Fibroblast of the aortic adventitia (primary cell): ENCODE measurements at places on chromosomes 12 and 14.

GRCh38 chr14:44961554-44962333 lies at the start of the genes KLHL28 and TOGARAM1:
Gene KLHL28 (minus strand): TSS chr14:44961947. CDS start chr14:44945928, 16,019 bp downstream.
Gene TOGARAM1 (plus strand): TSS chr14:44962190. CDS start chr14:44962422, 232 bp downstream.
- peak; percentile 100 for DNase-seq

DNA sequence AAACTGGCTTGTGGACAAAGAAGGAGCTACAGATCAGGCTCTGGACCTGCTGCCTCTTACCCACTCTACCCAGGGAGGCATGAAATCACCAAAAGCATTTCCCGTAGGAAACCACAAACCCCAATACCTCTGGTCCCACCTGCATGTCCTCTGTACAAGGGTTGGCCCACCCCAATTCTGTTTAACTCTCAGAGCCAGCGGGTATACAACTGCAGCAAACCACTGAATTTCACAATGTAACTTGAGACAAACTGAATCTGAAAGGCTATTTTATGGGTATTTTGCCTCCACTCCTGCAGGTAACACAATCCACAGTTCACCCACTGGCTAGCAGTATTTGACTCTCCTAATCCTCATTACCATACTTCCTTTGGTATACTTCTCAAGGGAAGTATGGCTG lies 16.5 kb downstream of the SIX1 start:
- DNase-seq: no peak

DNA sequence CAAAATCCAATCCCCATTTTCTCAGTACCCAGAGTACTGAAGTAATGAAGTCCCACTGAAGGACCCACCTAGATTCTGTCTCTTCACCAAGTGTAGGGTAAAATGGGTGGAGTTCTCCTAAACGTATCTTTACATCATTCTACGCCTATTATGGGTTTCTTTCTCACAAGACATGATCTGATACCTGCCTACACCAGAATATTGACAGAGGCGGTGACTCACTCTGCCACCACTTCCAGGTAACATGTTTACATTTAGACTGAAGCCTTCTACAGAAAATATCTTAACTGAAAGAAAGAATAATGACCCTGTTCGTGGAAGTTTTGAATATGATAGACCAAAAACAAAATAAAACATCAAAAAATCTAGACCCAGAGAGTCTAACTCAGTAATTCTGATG lies 89.8 kb downstream of the BTG1 start:
- DNase-seq: no peak

- DNase-seq: no peak
Observed at GRCh38 chr14:33799705-33800570, 150.9 kb downstream of the EGLN3 start.

GRCh38 chr12:52200086-52200780 lies 8.4 kb upstream of the KRT80 start:
- no peak for DNase-seq

DNA sequence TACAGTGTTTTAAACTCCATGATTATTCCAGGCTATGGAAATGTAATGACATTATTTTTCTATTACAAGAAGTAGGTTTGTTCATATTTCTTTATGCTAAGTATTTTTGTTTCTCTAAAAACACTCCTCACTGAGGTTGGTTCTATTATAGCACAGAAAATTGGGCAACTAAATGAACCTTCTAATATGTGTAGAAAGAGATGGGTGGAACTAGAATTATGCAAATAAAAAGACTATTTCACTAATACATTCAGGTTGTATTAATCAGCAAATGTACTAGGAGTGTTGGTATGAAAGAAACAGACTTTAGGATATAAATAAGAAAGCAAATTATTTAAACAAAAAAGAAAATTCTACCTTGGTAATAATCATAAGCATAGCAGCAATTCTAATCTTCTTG lies 4.9 kb downstream of the OR6C2 start:
- DNase-seq: no peak

DNA sequence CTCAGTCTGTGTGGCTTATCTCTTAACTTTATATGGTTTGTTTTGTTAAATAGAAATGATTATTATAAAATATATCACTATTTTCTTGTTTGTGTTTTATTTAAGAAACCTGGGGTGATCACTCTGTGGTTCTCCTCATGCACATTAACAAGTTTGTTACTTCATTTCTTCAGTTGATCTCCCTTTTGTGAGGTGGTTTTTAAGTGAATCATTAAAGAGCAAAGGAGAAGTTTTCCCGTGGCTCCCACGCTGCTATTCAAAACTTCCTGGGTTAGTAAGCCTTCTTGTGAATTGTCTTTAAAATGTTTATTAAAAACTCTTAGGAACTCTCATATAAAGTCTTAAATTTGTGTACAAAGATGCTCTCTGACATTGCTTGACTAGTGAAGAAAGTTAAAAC lies 11.8 kb downstream of the ADIPOR2 start:
- DNase-seq: no peak

GRCh38 chr12:58608711-58609110 lies 311.6 kb downstream of the LRIG3 start:
- peak; percentile 51 for DNase-seq

DNA sequence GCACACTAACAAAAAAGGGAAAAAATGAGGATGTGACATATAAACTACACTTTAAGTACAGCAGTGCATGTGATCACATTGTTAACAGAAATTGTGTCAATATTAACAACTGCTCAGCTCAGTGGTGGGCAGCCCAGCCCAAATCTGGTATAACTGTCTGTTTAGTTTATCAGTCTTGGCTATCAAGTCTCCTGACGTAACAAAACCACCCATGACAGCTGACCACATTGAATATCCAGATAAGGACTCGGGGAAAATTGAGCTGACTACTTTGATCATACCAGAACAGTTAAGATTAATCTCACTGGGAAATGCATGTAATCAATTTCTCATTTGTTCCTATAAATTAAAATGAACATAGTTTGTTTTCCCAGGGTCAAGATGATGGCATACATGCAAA lies 396.6 kb downstream of the SNAPC1 start:
- DNase-seq: no peak

DNA sequence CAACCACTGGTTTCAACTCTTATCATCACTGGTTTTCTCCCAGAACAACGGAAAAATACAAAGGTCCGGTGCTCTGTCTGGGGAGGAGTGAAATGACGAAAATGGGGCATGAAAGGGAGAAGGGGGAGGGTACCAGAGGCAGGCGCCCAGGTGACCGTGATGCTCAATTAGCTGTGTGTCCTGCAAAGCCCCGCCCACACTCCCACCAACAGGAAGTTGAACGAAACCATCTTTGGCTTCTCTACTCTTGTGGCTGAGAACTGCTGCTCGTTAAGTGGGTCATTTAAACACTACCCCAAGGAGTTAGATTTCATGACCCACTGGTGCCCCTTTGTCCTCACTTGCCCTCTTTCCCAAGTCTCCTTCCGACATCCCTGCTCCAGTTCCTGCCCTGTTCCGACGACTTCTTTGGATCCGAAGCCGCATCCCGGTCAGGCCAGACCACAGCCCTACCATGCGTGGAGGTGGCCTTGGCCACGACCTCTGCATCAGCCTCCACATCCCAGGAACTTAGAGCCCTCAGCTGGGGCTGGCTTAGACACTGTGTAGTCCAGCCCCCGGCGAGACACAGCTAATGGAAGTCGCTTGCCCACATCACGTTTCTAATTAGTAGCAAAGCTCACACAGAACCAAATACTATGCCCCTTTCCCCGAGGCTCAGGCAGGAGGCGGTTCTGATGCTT lies 11.4 kb upstream of the LRTM2 start:
- DNase-seq: no peak

DNA sequence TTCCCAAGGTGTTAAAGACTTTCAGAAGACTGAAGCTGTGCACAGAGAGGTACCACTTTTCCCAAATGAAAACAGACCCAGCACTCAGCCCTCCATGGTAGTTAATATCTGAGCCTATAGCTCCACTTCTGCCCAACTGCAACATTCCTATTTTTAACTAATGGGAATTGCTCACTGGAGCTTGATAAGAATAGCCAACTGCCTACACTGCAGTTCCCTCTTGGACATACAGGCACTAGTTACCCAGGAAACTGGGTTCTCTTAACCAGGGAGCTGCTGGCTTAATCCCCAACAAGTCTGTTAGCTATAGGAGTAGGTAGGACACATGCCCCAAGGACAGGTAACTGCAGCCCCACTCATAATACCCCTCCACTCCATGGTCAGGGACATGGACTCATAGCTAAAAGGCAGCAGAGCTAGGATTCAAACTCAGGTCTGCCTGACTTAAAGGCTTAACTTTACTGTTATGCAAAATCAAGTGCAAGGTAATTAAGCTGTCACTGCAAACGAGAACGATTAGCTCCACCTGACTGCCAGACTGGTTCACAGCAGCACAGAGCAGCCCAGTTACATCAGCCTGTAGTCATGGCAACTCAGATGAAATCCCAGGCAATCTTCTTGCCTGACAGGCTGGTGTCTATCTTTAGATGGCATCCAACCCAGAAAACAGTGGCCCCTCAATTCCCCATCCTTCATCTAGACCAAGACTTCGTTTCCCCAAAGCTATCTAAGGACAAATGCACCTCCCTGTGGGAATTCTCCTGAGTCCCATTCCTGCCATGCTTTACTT lies 77.1 kb upstream of the ACTN1 start:
- DNase-seq: no peak

- no peak for DNase-seq
Observed at GRCh38 chr12:120692524-120693033, 5.6 kb downstream of the MLEC start.

DNA sequence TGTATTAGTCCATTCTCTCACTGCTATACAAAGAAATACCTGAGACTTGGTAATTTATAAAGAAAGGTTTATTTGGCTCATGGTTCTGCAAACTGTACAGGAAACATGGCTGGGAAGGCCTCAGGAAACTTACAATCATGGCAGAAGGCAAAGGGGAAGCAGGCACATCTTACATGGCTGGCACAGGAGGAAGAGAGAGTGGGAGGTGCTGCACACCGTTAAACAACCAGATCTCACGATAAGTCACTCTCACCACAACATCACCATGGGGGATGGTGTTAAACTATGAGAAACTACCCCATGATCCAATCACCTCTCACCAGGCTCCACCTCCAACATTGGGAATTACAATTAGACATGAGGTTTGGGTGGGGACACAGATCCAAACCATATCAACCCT lies 191.8 kb upstream of the PLXNC1 start:
- DNase-seq: no peak

GRCh38 chr14:93926873-93927799 lies at the start of gene FAM181A:
Gene FAM181A (plus strand): TSS chr14:93927344. CDS start chr14:93928286, 942 bp downstream.
- no peak for DNase-seq

GRCh38 chr14:77843195-77843594 lies 43.3 kb downstream of the ADCK1 start:
- no peak for DNase-seq

- DNase-seq: no peak
Observed at GRCh38 chr12:113244478-113244958, 23.3 kb downstream of the TPCN1 start.

GRCh38 chr14:104341532-104342434 lies 203.4 kb downstream of the KIF26A start:
- no peak for DNase-seq

- no peak for DNase-seq
Observed at GRCh38 chr14:92309968-92310530, 12.9 kb upstream of the SLC24A4 start.

GRCh38 chr12:49892732-49893317 lies 10.9 kb downstream of the FAIM2 start:
- DNase-seq: no peak
